ENCODE measurements at places on chromosomes 16 and 17.

DNA sequence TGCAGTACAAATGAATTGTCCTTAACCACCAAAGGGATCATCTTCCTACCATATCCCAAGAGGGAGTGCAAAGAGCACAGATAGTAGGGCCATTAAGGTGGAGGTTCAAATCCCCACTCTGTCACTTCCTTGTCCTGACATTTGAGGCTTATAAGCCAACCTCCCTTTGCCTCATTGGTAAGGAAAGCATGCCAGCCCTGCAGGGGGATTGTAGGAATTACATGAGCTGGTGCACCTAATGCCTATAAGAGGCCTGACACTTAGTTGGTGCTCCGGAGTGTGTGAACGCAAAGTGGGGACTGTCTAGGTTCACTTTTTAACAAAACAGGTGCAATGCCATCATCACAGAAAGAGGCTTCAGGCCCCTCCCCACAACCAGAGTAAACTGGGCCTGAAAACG, 374.4 kb downstream of the SNX29 start:
- no peak for DNase-seq

DNA sequence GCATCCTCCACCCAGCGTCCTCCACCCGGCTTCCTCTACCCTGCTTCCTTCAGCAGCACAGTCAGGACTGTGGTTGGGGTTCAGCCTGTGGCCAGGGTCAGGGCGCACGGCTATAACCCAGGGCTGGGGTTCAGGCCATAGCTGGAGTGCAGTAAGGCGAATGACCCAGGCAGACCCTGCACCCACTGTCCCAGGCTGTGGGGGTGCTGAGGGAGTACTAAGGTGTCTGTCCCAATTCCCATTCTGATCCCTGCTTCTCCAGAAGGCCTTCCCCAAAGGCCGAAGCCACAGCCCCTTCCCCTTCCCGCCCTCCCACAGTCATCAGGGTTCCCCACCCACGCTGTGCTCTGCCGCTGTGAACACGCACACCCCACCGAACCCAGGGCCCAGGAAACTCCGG, 12.4 kb downstream of the EMC6 start:
- no peak for DNase-seq

DNA sequence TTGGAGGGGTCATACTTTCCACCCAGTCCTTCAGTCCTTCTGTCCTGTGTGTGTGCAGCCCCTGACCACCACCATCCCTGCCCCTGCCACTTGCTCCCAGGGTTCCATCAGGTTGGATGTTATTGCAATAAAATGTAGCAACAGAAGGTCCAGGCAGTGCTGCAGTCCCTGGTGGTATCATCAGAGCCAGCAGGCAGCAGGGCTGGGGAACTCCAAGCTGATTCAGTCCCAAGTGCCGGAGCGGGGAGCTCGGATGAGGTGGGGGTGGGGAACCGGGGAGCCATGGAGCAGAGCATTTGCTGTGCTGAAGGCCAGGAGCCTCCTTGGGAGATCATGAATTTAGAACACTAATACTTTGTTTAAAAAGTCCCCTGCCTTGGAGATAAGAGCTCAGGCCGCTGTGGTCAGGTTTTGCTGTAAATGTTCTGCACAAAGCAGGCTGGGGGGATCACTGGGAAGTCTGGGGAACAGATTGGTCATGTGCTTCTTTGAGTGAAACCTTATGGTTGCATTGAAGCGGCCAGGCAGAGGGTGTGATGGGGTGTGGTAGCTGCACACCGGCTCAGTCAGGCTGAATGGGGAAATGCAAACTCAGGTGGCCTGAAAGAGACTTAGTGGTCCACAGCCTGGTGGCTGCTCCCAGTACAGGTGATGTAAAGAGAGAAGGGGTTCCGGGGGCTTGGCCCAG, 225.9 kb downstream of the SEC14L1 start:
- no peak for DNase-seq

DNA sequence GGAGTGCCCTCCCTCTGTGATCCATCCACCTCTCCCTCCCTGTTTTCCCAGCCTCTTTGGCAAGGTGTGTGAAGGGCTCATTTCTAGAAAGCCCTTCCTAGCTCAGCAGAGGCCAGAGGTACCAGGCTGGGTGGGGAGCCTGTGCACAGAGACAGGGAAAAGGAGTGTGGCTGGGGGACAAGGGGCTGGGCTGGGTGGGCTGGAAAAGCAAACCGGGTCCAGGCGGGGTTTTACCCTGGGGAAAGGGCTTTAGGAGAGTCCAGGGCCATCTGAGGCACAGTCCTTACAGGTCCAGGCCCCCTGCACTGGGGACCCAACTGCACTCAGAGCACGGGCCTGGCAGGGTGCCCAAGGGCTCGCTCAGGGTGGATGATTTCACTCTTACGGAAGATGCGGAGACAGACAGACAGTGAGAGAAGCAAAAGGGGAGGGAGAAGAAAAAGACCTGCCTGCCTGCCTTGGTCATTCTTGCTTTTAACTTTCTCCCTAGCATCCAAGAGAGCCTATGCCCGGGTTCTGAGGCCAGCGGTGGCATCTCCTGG, 7.0 kb downstream of the CRHR1 start:
- DNase-seq = peak; percentile 1

DNA sequence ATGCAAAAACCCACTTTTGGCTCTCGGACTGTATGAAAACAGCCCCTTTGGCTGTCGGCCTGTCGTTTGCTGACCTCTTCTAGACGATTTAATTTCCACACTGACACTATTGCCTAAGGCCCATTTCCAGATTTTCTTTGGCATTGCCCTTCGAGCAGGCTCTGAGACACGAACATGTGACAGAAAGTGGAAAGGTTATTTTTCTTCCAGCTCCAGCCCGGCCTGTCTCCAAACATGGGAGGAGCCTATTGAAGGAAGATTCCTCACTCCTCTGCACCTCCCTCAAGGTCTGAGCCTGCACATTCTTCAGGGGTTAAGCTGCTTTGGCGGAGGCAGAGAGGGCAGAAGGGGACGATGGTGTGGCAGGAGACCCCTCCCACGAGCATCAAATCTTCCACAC, 85.9 kb upstream of the FOXF1 start:
- DNase-seq = no peak

DNA sequence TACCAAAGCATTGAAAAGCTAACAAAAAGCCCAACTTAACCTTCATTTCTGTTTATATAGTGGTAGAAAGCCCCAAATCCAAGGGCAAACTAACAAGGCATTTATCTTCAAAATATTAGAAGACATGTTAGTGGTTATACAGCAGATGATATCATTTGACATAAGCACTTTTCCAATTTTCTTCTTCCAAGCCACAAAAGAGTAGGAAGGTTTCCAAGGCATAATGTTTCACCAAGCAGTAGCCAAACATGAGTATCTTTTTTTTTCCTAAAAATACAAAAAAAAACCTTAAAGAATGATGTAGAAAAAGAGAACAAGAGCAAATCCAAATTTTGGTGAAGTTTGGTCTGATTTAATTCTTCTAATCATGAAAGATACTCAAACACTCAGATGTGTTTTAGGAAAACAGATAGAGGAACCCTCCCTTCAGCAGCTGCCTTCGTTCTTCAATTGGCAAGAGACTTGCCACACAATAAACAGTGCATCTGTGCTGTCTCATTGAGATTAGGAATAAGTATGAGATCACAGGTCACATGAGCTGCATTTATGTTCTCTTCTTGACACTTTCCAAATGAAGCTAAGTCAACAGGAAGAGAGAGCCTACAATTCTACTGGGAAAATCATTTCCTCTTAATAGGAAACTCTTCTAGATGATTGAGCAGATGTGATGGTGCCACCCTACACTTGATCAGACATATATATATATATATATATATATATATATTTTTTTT, 106.7 kb downstream of the TTC19 start:
- no peak for DNase-seq

- DNase-seq = no peak
These were observed 13.5 kb downstream of the SARM1 start for GRCh38 chr17:28385037-28385400.

- DNase-seq = no peak
These were observed 25.1 kb downstream of the PIEZO1 start for GRCh38 chr16:88759976-88760350.
